ENCODE measurements at places on chromosomes 1 and 21.

- DNase-seq, result no peak
These were observed 337.7 kb downstream of the SIPA1L2 start for GRCh38 chr1:232292239-232292638.

DNA sequence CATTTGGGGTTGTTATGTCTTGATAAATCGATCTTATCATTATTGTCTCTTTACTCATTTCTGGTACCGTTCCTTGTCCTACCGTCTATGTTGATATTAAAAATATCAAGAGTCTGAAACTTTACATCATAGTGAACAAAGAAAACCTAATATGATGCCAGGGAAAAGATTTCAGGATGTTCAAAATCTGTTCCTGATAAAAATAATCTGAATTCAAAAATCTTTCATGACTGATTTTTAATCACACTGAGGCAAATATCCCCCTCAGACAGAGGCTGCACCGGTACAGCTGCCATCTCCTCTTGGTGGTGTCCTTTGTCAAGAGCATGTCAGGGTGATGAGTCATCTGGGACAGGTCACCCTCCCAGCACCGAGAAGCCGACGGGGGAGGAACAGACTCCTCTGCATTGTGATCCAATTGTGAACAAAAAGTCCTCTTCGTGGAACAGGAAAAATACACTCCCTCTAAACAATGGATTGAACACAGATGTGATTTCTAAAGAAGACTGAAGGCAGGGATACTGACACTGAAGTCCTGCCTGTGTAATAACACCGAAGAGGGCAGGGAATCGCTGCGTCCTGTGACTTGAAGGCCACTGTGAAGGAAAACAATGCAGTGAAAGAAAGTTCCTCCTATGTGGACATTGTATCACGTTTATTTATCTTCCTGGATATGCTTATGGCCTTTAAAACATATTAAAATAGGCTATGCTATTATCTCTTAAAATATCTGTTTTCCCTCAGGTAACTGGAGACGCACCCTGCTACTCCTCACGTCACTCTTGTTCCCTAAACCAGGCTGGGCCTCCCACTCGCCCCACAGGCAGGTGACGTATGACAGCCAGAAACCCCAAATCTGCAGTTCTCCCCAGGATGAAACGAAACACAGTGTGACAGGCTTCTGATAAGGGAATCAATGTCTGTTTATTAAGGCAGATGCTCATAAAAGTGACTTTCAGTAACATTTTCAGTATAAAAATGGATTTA lies 4.3 kb upstream of the SPATC1L start:
- no peak for DNase-seq

DNA sequence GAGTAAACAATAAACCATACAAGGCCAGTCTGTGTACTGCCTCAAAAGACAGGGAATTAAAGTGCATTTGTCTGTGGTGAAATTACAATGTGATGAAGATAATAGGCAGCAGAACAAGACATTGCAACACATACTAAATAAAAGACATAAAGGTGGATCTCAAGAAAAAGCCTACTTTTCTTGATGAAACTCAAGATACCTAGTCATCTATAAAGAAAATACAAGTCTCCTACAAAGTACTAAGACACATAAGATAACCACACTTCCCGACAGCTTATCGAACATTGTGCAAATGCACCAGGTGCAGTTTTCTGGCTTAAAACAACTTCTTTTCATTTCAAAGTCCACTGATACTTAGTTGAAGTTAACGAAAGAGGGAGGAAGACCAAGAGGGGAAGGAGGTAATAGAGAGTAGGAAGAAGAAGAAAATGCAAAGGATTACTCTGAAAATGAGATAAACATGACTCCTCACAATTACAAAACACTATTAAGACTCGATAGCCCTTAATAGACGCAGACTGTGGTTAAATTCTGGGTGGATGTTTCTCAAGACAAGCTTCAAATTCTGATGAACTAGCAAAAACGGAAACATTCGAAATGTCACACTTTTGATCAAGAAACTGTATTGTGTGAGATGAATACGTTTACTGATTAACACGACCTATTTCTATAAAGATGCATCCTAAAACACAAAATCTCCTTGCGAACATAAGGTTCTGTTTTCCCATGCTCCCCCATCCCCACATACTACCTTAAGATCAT lies 2.0 kb downstream of the HNRNPR start:
- no peak for DNase-seq

DNA sequence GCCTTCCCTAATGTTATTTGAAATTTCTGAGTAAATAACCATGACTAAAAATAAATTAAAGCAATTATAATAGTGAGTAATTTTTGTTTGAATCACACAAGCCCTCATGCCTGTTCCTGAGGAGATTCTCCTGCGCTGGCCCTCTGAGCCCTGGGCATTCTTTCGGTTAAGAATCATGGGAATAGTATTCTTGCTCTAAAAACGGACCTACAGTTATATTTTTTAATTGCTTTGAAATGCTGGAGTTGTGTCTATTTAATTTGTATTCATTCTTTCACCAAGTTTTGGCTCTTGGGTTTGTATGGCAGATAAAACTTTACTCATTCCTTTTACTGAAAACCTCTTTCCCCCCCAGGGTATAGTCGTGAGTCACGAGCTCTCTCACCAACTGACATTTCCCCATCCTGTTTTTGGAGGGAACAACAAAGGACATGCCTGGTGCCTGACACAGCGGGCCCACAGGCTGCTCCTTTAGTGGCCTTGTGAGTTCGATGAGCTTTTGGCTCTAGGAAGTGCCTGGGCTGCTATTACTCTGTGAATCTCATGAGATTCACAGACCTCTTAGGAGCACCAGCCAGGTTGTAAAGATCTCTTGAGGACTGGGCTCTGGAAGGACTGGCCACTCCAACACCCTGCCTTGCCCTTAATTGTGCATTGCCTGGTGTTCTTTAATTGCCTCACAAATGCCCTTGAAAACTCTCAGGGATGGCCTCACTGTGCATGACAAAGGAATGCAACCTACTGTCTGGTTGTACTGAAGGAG lies 58.6 kb downstream of the DDR2 start:
- DNase-seq, result no peak

DNA sequence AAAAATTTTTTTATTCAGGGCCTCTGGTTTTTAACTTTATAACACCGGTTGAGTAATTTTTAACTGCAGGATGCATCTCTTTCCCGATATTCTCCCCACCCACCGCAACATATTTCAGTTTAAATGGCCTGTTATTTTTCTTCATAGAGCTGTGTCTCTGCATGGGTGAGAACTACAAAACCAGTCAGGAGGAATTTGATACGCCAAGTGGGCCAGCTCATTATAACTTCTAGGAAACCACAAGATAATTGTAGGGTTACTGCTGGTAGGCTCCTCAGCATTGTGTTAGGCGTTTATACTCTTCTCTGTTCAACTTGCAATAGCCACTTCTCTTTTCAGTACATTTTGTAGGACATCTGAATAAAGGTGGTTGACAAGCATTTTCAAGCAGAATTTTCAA lies 169.7 kb downstream of the PBX1 start:
- DNase-seq, result no peak

GRCh38 chr1:83796409-83796808 lies 202.5 kb downstream of the TTLL7 start:
- no peak for DNase-seq

- DNase-seq, result no peak
These were observed 99.6 kb upstream of the CACNA1E start for GRCh38 chr1:181383695-181384094.

GRCh38 chr21:43294194-43294902 lies 125.5 kb downstream of the CRYAA start:
- DNase-seq, result no peak

GRCh38 chr1:156500543-156500792 lies at the start of gene MEF2D:
Gene MEF2D (minus strand): TSS chr1:156500775. CDS start chr1:156483292, 17,483 bp downstream.
- no peak for DNase-seq

DNA sequence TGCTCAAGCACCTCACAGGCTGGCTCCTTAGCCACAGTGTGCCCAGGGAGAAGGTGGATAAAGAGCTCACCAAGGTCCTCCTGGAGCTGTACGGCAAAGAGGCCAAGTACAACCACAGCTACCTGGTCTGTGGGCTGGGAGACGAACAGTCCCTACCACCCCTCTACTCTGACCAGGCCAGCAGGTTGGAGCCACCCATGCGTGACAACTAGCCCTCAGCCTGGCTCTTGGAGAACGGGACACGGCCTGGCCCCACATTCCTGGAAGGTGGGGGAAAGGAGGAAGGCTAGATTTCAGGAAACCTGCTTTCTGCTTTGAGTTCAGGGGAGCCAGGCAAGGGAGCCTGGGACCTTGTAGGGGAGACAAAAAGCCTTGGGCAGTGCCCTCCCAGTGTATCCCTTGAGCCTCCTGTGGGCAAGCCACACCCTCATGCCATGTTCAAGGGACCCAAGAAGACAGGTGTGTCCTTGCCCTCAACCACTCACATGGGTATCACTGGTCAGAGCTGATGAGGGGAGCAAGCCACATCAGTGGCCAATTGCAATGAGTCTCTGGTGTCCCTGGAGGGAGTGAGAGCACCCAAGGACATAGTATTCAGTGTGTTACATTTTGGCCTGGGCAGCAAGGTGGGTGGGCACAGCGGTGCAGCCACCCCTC lies 27.6 kb downstream of the LUZP1 start:
- DNase-seq, result no peak

DNA sequence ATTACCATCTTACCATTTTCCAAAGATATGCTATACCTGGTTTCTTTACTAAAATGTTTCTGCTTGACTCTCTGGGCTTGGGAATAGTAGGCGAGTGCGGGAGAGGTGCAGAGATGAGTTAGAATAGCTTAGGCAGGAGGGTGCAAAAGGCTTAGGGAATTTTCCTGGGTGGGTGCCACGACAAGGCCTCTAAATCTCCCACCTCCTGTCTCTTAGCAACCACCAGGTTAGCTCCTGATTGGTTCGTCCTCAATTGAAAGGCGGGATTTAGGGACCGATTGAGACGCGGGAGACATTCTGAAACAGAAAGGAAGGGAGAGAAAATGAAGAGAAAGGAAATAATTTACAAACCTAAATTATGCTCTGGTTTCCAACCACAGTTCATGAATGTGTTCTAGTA lies 3.1 kb downstream of the ACKR1 start:
- DNase-seq, result no peak

DNA sequence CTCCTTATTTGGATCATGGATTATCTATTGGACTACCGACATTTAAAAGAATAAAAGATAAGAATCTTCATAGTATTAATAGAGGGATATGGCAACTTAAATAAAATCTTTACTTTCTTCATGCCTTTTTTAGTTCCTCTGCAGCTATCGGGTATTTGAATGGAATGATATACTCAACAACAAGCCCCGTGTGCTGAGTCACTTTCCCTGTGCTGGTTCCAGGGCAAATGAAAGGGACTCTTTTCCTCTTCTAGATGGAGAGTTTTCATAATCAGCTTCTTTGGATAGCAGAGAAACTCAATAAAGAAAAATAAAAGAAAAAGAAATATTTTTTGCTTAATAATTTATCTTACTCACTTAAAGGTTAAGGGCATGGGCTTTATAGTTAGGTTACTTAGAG lies 213.7 kb downstream of the LRRC40 start:
- DNase-seq, result no peak

- no peak for DNase-seq
These were observed 68.2 kb upstream of the SELENON start for GRCh38 chr1:25731626-25732370.

GRCh38 chr1:63915121-63915520 lies 141.3 kb downstream of the ROR1 start:
- DNase-seq, result no peak

GRCh38 chr21:26849428-26850115 lies 4.4 kb upstream of the ADAMTS1 start:
- DNase-seq, result peak; percentile 29

DNA sequence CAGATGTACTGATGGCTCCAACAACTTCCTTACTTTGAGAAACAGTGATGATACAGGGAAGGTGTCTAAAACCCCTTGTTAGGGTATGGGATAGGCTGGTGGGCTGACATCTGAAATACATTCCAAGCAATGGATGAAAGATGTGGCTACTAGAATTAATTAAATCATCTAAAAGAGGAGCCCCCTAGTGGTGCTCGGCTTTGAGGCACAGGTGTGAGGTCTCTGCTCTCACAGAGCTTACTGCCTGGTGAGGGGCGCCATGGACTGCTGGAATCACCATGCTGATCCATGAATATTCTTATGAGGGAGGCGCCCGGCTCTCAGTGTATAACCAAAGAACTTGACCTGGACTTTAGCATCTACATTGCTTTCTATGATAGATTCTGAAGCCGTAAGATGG lies 48.5 kb downstream of the GNG4 start:
- peak; percentile 28 for DNase-seq

DNA sequence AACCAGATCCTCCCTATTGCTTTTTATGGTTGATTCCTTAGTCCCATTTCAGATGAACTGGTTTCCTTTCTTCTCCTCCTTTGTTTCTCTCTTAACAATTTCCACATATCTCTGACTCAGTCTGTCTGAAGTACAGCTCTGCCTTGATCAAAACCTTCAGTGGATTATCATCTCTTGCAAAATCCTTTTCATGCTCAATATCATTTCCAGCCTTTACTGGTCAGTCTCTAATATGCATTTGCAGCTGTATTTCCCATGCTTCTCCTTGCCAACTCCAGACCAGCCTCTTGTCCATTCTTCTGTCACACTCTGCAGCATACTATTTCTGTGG lies 72.2 kb downstream of the SNX7 start:
- no peak for DNase-seq

DNA sequence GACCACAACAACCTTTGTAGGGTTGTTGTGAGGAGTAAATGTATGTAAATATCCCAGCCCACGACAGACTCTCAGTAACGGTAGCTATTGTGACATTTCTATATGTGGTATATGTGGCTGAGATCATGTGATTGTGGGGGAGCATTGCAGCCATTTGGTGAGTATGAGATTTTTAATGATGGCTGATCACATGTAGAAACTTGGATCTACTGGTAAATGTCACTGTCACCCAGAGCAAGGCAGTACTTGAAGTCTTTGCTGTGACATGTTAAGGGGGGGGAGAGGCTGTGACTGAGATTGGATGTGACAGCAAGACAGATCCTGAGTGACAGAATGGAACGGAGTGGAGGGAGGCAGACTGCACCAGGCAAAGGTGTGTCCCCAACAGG lies 23.9 kb upstream of the MEF2D start:
- DNase-seq, result peak; percentile 25

DNA sequence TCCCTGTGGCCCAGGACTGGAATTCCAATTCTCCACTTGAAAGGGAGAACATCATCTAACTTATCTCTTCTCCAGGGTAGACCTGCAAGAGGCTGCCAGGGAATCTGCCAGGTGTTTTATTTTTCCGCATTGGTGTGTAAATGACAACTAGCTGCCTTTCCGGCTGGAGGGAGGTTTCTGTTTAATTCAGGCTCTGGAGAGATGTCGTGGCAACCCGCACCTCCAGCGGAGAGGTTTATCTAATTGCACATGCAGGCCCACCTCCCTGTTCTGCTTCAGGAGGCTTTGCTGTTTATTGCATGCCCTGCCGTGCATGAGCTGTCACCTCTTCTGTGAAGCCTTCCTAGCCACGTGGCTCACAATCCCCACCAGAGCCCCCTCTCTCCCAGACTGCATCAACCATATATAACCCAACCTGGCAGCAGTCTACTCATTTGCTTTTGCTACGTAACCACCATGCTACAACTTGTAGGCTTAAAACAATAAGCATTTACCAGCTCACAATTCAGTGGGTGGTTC lies 151.6 kb downstream of the C1orf94 start:
- DNase-seq, result no peak
